Left ventricle myocardium superior (tissue), 1 donor: ENCODE measurements at places on chromosomes 3 and 15. TPM values are rescaled to one million over a fixed set of nuclear protein-coding genes. Genes with fewer than 3 reads are reported as not detected.

GRCh38 chr3:163776743-163777142 lies 1301.6 kb downstream of the SI start:
- DNase-seq: no peak

- peak; percentile 52 for DNase-seq
Measured at GRCh38 chr3:73516631-73517030, 108.1 kb downstream of the PDZRN3 start.

GRCh38 chr15:81894061-81894460 lies 151.8 kb downstream of the MEX3B start:
- no peak for DNase-seq

GRCh38 chr3:184325715-184326369 lies 11.4 kb downstream of the EIF4G1 start:
- DNase-seq: no peak

- no peak for DNase-seq
Measured at GRCh38 chr15:64341961-64342360, 14.0 kb downstream of the CSNK1G1 start.

Gene SEMA7A
- 1.3 TPM for total RNA-seq

Gene CACNA1D
- 1.0 TPM for total RNA-seq
